ENCODE measurements at places on chromosomes 3 and 15. TPM values are rescaled to one million over a fixed set of nuclear protein-coding genes. Genes with fewer than 3 reads are reported as not detected.

- no peak for DNase-seq
Measured at GRCh38 chr3:11661827-11662226, 18.1 kb upstream of the VGLL4 start.

- peak; percentile 71 for DNase-seq
Measured at GRCh38 chr3:127697551-127698240, 24.9 kb downstream of the ABTB1 start.

DNA sequence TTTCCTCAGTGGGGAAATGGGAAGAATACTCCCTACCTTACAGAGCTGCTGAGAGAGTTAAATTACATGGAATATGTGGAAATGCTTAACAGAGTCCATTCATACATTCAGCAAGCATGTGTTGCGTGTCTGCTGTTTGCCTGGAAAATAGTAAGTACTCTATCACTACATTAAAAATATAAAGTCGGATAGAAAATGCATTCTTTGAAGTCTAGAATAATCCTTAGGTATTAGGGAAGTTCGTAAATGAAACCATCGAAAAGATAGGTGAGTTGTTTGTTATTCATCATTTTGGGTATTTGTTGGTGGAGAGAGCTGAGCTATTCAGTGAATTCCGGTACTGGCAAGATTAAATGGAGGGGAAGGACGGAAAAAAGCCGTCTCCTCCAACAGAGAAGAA, 200.1 kb downstream of the OPA1 start:
- no peak for DNase-seq

- no peak for DNase-seq
Measured at GRCh38 chr15:50353251-50353974, 1.6 kb downstream of the GABPB1 start.

- no peak for DNase-seq
Measured at GRCh38 chr3:54138937-54139547, 16.7 kb downstream of the CACNA2D3 start.

GRCh38 chr3:171028025-171028778, 1.7 kb upstream of the SLC2A2 start:
- DNase-seq: no peak

GRCh38 chr15:52615302-52615701, 46.5 kb upstream of the ARPP19 start:
- no peak for DNase-seq

GRCh38 chr15:101276501-101277037, 716 bp downstream of the SELENOS start:
- no peak for DNase-seq

The DLL4 gene
- polyA plus RNA-seq: 0.28 TPM

The MB21D2 gene
- 4.8 TPM for polyA plus RNA-seq

The SRGAP3 gene
- polyA plus RNA-seq: 1.4 TPM

The MORC1 gene
- not detected for polyA plus RNA-seq

The BFSP2 gene
- polyA plus RNA-seq: not detected

The CCDC191 gene
- 3.0 TPM for polyA plus RNA-seq

The CCR9 gene
- polyA plus RNA-seq: not detected

The TLR9 gene
- not detected for polyA plus RNA-seq

Data from A549 (cell line).